ENCODE measurements at places on chromosomes 7 and 10.
A peak's percentile ranks its signal among the peaks of the same experiment; 100 is the strongest.

GRCh38 chr10:48690791-48691660 lies 6.4 kb downstream of the WDFY4 start:
- no peak for DNase-seq

- DNase-seq = no peak
Measured at GRCh38 chr10:44477046-44477425, 92.1 kb upstream of the CXCL12 start.

GRCh38 chr7:67671006-67671548 lies 674.4 kb downstream of the TYW1 start:
- no peak for DNase-seq

DNA sequence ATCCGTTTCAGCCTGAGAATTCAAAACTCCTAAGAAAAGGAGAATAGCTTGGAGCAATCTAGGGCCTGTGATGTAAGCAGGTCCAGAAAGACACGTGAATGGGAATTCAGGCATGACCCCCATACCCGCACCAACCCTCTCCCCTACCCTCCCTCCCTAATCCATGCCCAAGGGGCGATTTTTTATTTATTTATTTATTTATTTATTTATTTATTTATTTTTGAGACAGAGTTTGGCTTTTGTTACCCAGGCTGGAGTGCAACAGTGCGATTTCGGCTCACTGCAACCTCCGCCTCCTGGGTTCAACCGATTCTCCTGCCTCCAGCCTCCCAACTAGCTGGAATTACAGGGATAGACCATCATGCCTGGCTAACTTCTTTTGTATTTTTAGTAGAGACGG lies 16.6 kb upstream of the EIF4H start:
- no peak for DNase-seq

- DNase-seq = peak; percentile 17
Measured at GRCh38 chr7:1664711-1665548, 5.1 kb upstream of the ELFN1 start.

Measured in stimulated activated CD4-positive, alpha-beta T cell treated with anti-CD3 and anti-CD28 coated beads, TNF-alpha, amount 100 ng/mL, for 24 hours (primary cell).